ENCODE measurements at places on chromosomes 16 and 17.
A peak's percentile ranks its signal among the peaks of the same experiment; 100 is the strongest.

DNA sequence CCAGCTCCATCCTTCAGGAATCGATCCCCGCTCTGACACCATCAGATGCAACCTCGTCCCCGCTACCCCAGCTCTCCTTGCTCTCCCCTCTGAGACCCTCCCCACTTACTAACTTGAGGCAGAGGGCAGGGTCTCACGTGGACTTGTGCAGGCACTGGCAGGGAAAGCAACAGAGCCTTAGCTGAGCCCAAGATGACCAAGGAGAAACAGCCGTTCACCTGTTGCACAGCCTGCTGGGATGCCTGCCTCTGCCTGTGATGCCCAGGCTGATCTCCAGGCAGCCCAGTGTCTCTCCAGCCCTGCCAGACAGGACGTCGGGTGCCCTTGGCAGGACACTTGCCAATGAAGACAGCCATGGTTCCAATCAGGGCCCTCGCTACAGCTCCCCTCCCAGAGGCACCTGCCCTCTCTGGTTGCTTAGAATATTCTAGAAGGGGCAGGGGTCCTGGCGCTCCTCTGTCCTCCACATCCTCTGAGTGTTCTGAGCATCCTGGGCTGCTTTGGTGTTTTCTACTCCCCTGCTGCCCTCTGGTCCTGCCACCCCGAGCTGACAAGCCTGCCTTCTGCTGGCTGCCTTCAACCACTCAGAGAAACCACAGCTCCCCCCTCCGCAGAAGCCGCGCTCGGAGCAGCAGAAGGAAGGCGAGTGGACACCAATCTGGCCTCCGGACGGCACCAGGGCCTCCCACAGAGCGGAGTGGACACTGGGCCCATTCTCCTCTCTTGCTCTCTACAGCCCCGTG lies 6.7 kb downstream of the CEP295NL start:
- H3K27me3 ChIP-seq: no peaks in the 10 kb centered on the region
- H3K4me1 ChIP-seq: no peaks in the 10 kb centered on the region
- H3K27ac ChIP-seq: no peak overlapping the region
- no peak for DNase-seq
- no peak overlapping the region for H3K4me3 ChIP-seq
- H3K36me3 ChIP-seq: no peaks in the 10 kb centered on the region

- H3K4me1 ChIP-seq: no peaks in the 10 kb centered on the region
- H3K36me3 ChIP-seq: no peaks in the 10 kb centered on the region
- H3K27me3 ChIP-seq: no peaks in the 10 kb centered on the region
- H3K27ac ChIP-seq: no peak overlapping the region
- no peak overlapping the region for H3K4me3 ChIP-seq
Measured at GRCh38 chr16:16850274-16850673, 471.3 kb downstream of the NPIPA7 start.

- no peaks in the 10 kb centered on the region for H3K27me3 ChIP-seq
- peak; percentile 98 for DNase-seq
- H3K4me3 ChIP-seq: peak overlapping the region; percentile 62
- no peaks in the 10 kb centered on the region for H3K36me3 ChIP-seq
Measured at GRCh38 chr17:76446449-76447231, 6.3 kb downstream of the UBE2O start.

- no peak overlapping the region for H3K27ac ChIP-seq
- no peak overlapping the region for H3K4me3 ChIP-seq
- peak; percentile 29 for DNase-seq
- no peaks in the 10 kb centered on the region for H3K36me3 ChIP-seq
- H3K27me3 ChIP-seq: no peaks in the 10 kb centered on the region
Measured at GRCh38 chr17:4625181-4625617, 16.3 kb downstream of the ALOX15 start.

GRCh38 chr17:76026714-76027158 lies 370 bp downstream of the EVPL start:
- H3K27ac ChIP-seq: peak overlapping the region; percentile 55
- H3K4me3 ChIP-seq: peak overlapping the region; percentile 91
- no peaks in the 10 kb centered on the region for H3K27me3 ChIP-seq
- peaks cover 21% of the 10 kb centered on the region for H3K4me1 ChIP-seq

- no peaks in the 10 kb centered on the region for H3K4me1 ChIP-seq
- no peaks in the 10 kb centered on the region for H3K27me3 ChIP-seq
- DNase-seq: no peak
- H3K4me3 ChIP-seq: no peak overlapping the region
- H3K36me3 ChIP-seq: no peaks in the 10 kb centered on the region
Measured at GRCh38 chr16:474420-475122, 49.1 kb downstream of the RAB11FIP3 start.

GRCh38 chr17:79019632-79020584 lies 4.1 kb upstream of the C1QTNF1 start:
- peaks cover 22% of the 10 kb centered on the region for H3K4me1 ChIP-seq
- no peak overlapping the region for H3K27ac ChIP-seq
- H3K4me3 ChIP-seq: no peak overlapping the region
- H3K36me3 ChIP-seq: no peaks in the 10 kb centered on the region

GRCh38 chr17:68291836-68292688 lies 767 bp downstream of the ARSG start:
- DNase-seq: peak; percentile 87
- peaks cover 33% of the 10 kb centered on the region for H3K4me1 ChIP-seq
- peak overlapping the region; percentile 75 for H3K4me3 ChIP-seq
- H3K27me3 ChIP-seq: 0 out of 2 replicates have a peak, but pooled peaks cover 3% of the 10 kb centered on the region
- peak overlapping the region; percentile 72 for H3K27ac ChIP-seq

DNA sequence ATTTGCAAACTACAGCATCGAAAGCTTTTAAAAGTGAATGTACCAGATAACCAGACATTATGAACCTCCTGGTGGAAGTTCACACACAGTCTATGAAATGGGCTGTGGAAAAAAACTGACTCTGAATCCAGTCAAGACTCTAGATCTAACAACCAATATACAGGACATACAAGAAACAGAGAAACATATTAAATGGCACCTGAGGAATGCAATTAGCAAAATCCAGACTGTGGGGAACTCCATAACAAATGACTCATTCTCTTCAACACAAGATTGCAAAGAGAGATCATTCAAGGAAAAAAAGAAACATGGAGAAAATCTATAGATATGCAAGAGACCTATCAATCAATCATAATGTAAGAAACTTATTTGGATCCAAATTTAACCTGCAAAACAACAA lies 119.0 kb downstream of the MYO1D start:
- H3K4me3 ChIP-seq: no peak overlapping the region
- no peaks in the 10 kb centered on the region for H3K36me3 ChIP-seq
- no peaks in the 10 kb centered on the region for H3K27me3 ChIP-seq

DNA sequence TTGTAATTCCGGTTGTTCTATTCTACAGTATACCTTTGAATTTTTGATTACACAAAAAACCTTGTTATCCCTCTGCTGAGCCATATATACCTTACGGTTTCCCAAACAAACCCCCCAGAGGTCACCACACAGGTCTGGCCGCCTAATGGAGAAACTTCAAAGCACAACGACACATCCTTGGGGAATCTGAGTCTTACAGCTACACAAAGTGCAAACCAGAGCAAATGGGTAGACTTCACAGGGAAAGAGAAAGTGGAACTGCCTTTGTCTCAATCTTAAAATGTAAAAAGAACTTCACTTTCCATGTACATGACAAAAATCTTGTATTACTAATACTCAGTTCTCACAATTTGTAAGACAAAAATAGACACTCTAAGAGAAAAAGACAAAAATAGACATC lies 2.7 kb downstream of the FBXO31 start:
- H3K4me1 ChIP-seq: peaks cover 14% of the 10 kb centered on the region
- peak overlapping the region; percentile 81 for H3K4me3 ChIP-seq
- no peak overlapping the region for H3K27ac ChIP-seq

- H3K27me3 ChIP-seq: no peaks in the 10 kb centered on the region
- peaks cover 12% of the 10 kb centered on the region for H3K36me3 ChIP-seq
- no peak overlapping the region for H3K27ac ChIP-seq
- DNase-seq: no peak
- H3K4me3 ChIP-seq: no peak overlapping the region
Measured at GRCh38 chr17:75906143-75906884, 1.6 kb upstream of the MRPL38 start.

DNA sequence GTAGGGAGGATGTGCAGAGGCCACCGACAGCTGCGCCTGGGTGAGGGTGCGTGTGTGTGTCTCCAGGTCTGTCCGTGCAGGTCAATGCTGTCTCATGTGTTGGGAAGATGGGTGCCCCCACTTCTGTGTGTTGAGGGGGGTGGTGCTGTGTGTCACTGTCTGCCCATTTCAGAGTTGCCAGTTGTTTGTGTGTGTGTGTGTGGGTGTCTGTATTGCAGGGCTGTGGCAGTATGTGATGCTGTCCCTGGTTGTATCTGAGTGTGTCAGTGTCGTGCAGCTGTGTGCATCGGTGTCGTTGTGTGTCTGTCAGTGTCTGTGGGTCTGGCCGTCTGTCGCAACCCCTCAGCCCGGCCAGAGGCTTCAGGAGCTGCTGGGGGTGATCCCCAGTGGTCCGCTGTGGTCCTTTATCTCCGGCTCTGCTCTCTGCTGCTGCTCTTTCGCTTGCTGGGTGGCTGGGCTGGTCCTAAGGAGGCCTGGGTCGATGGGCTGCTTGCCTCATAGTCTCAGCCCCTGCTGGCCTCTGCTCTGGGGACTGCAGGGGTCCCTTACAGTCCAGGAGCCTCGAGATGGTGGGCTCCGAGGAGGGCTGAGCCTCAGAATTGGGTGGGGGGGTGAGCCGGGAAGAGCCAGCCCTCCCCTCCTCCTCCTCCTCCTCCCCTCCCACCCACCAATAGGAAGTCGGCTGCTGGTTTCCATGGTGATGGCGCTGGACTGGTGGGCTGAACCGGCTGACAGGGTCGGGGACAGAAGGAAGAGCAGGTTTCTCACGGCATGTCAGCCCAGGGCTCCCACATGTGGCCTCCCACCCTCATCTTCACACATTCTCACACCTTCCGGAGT lies at the start of gene TSPOAP1:
Gene TSPOAP1 (minus strand): TSS at position 601 of the 840 bp plus-strand sequence. CDS start 875 bp downstream, outside the sequence.
- H3K4me1 ChIP-seq: peaks cover 5% of the 10 kb centered on the region
- no peak within 1 kb of the TSS for H3K27ac ChIP-seq
- no peaks in the 10 kb centered on the region for H3K36me3 ChIP-seq
- no peak for DNase-seq
- H3K4me3 ChIP-seq: no peak within 1 kb of the TSS
- no peaks in the 10 kb centered on the region for H3K27me3 ChIP-seq

- H3K4me3 ChIP-seq: no peak overlapping the region
- no peak for DNase-seq
- H3K4me1 ChIP-seq: no peaks in the 10 kb centered on the region
- no peaks in the 10 kb centered on the region for H3K27me3 ChIP-seq
Measured at GRCh38 chr17:38536661-38537060, 69.1 kb downstream of the SRCIN1 start.

DNA sequence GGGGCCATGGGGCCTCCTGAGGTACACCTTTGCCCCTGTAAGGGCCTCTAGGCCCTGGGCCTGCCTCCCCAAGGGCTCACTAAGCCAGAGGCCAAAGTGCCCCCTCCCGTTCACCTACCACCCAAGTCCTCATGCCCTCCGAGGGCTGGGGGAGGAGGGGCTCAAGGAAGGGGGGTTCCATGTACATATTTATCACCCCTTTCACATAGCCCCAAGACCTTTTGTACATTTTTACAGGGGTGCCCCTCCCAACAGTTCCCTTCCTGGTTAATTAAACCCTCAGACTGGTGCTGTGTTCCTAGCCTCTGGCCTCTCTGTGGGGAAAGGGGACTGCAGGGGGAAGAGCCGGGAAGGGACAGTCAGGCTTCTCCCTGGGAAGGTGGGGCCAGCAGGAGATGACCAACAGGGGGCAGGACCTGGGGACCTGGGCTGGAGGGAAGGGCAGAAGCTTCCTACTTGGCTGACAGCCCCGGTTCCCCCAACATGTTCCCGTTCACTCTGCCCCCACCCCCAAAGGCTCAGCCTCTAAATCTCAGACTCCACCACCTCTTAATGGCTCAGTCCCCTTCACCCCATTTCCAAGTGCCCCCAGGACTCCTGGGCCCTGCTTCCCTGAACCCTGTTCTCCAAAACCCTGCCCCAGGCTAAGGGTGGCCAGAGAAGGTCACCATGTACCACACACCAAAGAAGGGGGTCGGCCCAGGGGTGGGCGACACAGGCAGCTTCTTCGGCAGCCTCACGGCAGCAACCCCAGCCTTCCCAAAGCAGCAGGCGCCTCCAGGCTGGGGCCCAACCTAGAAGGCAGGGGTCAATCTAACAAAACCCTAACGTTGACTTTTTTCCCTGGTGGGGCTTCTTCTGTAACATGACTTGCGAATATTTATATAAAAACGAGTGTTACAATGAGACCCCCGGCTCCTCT lies 11.9 kb downstream of the FBRS start:
- peaks cover 4% of the 10 kb centered on the region for H3K36me3 ChIP-seq
- no peak overlapping the region for H3K4me3 ChIP-seq
- no peak for DNase-seq
- H3K27me3 ChIP-seq: no peaks in the 10 kb centered on the region
- no peak overlapping the region for H3K27ac ChIP-seq

DNA sequence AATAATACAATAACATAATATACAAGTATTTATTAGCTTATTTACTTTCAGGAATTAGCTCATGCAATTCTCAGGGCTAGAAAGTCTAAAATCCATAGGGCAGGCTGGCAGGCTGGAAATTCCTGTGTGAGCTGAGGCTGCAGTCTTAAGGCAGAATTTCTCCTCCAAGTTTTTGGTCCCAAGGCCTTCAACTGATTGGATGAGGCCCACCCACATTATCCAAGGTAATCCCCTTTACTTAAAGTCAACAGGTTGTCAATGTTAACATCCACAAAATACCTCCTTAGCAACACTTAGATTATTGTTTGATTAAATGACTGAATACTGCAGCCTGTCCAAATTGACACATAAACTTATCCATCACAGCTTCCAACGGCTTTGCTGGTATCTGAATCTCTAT lies 32.9 kb upstream of the SOX9 start:
- DNase-seq: no peak
- no peaks in the 10 kb centered on the region for H3K27me3 ChIP-seq
- H3K36me3 ChIP-seq: no peaks in the 10 kb centered on the region
- H3K27ac ChIP-seq: no peak overlapping the region

- no peaks in the 10 kb centered on the region for H3K36me3 ChIP-seq
- no peaks in the 10 kb centered on the region for H3K27me3 ChIP-seq
- no peak overlapping the region for H3K4me3 ChIP-seq
- H3K27ac ChIP-seq: peak overlapping the region; percentile 37
- no peak for DNase-seq
- H3K4me1 ChIP-seq: peaks cover 5% of the 10 kb centered on the region
Measured at GRCh38 chr16:67675999-67676398, 9.4 kb downstream of the C16orf86 start.

DNA sequence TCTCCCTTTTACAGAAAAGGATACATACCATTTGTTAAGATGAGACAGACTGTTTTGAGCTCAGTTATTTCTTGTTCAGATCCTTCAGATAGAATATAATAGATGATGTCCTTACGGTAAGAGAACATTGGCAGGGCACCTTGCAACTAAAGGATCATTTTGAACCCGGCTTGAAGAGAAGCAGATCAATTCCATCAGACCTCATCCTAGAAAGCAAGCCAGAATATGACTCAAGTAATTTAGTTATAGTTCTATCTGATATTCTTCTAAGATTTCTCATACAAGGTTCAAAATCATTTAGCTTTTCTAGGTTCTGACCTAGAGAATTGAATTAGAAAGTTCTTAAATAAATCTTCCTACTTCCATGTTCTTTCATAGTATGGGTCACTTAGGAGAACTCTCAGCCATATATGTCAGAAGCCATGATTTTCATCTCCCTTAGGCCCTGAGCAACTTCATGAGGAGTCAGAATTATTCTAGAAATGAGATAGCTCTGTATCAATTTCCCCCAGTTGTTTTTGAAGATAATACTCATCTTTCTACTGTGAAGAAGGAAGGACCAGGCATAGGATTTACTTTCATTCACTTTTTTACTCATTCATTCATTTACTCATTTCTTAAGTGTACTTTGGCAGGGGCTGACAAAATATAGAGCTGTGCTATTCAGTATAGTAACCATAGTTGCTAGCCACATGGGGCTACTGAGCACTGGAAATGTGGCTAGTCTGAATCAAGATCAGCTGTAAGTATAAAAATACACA lies 2.5 kb upstream of the CMTM1 start:
- no peak overlapping the region for H3K4me3 ChIP-seq
- no peak overlapping the region for H3K27ac ChIP-seq
- no peaks in the 10 kb centered on the region for H3K27me3 ChIP-seq
- H3K36me3 ChIP-seq: no peaks in the 10 kb centered on the region

GRCh38 chr17:50919321-50920040 lies 53.3 kb upstream of the TOB1 start:
- H3K4me3 ChIP-seq: peak overlapping the region; percentile 19
- peak overlapping the region; percentile 73 for H3K27ac ChIP-seq
- DNase-seq: peak; percentile 95
